ENCODE measurements at places on chromosomes 13 and 19. TPM values are rescaled to one million over a fixed set of nuclear protein-coding genes. Genes with fewer than 3 reads are reported as not detected.

DNA sequence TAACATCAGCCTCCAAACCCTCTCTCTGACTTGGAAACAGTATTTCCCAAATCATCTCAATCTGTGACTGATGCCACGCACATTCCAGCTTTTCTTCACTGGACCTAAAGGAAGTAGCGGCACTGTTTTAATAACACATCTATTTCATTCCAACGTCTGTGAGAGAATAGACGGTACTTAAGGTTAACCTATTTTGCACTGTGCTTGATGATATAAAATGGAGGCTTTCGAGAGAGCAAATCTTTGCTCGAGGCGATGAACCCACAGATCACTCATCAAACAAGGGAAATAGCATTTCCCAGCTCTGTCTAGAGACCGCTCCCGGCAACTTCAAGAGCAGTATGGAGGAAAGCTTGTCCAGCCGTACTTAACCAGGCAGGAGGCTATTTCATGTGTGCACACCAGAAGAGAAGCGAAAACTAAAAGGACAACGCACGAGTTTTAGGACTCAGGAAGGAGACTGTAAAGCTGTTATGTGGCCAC is 2.9 kb downstream of the UBL3 start:
- DNase-seq = no peak

GRCh38 chr19:55912916-55913315 is 19.2 kb downstream of the NLRP13 start:
- no peak for DNase-seq

DNA sequence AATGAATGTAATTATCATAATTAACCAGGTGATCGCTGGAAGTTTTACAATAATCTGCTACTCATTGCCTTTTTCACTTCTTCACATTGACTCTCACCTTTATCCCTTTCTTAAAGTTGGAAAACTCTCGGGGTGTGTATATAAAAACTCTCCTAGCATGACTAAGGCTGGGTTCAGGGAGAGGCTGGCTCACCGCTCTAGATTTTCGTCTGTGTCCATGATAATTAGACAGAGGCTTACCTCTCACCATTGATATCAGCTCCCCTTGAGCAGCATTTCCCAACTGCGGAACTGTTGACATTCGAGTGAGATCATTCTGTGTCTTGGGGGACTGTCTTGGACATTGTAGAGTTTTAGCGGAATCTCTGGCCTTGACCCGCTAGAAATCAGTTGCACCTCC is 39.4 kb downstream of the NFIX start:
- DNase-seq = no peak

DNA sequence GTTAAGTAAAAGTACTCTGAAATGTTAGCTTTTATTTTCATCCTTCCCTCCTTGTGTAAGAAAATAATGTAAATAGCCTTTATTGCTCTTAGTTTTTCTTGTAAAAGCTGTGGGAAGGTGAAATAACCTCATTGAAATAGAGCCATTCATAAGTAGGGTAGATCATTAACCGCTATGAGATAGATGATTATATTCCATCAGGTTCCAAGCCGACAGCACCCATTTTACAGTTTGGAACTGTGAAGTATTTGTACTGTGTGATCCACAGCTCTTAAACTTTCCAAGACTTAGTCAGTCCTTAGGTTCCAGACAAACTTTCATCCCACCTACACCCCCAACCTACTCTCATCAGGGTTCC is 216.5 kb downstream of the TSHZ3 start:
- DNase-seq = no peak

DNA sequence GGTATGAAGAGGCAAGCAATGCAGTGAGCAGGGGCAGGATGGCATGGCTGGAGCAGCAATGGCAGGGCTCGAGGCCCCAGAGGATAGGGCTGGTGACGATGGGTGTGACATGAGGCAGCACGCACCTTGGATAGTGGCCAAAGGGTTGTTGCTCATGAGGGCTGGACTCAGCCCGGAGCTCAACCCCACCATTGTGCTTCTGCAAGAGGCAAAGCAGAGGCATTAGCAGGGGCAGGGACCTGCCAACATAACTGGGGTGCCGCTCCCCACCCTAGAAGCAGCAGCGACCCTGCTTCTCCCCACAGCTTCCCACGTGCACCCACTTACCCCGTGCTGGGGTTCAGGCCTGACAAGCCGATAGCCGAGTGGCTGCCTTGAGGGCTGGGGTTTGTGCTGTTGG is 15.8 kb downstream of the ZNF574 start:
- DNase-seq = no peak

GRCh38 chr19:16308081-16308480 is 16.5 kb upstream of the KLF2 start:
- no peak for DNase-seq

DNA sequence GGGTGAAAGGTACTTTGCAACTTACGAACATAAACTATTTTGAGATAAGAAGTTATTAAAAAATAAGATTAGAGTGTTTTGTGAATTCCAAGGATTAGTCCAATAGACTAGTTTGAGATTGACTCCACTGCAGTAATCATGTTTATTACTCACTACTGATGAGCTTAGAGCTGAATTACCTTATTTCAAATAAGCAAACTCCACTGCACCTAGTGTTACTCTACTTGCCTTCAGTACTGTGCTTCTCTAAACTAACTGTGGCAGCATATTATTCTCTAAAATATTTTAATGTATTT is 111.7 kb downstream of the MIPEP start:
- no peak for DNase-seq

DNA sequence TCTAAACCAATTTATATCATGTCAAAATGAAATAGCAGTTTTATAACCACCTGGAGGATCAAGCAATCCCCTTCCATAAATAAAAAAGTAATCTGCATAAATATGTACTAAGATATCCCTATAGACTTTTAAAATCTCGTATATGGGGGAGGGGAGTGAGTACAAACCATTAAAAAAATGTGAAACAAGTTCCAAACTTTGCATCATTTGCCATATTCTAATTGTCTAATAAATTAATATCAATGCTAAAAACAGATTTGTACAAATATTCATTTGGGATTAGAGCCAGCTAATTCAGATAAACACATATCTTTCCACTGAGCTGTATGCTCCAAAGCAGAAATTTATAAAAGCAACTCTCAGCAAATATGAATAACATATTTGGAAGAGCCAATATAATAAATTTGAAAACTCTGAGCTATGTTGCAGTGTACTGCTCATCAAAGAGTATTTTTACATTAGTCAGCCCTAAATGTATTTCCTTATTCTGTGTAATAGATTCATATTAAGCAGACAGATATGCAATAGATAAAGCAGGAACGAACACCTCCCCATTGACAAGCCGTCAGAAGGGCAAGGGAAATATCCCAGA is 970.2 kb downstream of the EFNB2 start:
- no peak for DNase-seq

GRCh38 chr13:87867426-87867825 is 196.3 kb downstream of the SLITRK5 start:
- DNase-seq = no peak

DNA sequence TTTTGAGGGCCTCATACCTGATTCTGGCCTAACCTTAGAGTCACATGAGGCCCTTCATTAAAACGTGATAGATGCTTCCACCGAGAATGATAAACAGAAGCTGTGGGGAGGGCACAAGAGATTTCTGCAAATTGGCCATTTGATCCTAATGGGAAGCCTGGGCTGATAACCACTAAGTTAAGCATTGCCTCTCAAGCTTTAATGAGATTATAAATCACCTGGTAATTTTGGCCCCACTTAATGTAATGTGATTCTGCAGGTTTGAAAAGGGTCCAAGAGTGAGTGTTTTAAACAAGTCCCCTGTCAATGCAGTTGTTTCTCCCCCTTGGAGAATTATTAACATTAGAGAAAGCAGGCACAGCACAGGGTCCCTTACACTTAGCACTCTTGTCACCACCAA is 42.0 kb downstream of the ZNF486 start:
- no peak for DNase-seq

DNA sequence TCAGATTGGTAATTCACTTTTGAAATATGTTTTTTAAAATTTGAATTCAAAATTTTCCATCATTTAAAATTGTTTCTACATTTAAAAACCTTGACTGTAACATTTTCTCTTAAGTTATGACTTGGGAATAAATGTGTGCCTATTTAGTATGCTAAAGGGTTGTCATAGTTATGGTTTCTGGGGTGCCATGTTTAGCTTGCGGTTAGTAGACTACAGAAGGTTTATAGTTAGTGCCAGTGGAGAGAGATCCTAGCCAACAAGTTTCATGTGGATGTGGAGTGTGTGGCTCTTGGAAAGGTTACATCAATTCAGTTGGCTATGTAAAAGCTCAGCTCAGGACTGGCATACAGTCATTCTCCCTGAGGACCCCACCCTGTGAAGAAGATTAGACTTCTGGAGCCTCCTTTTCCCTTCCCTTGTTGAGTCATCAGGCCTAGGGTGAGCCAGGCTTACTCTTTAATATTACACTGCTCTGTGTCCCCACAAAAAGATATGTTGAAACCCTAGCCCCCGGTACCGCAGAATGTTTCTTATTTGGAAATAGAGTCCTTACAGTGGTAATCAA is 20.4 kb downstream of the LMO7 start:
- DNase-seq = no peak

- DNase-seq = no peak
Measured at GRCh38 chr19:40960062-40960685, 30.9 kb upstream of the CYP2B6 start.

GRCh38 chr13:41293272-41293671 is 17.8 kb upstream of the NAA16 start:
- DNase-seq = no peak

GRCh38 chr13:38862443-38862842 is 128.2 kb downstream of the STOML3 start:
- DNase-seq = no peak

The ZNF135 gene
- total RNA-seq = not detected

The THSD1 gene
- 3.3 TPM for total RNA-seq

The KIR2DL3 gene
- total RNA-seq = not detected

The TEX29 gene
- not detected for total RNA-seq

The SULT2A1 gene
- 0.18 TPM for total RNA-seq
